ENCODE measurements at places on chromosomes 3 and 15.

- no peak for DNase-seq
Observed at GRCh38 chr3:70527026-70527425, 214.6 kb upstream of the MDFIC2 start.

DNA sequence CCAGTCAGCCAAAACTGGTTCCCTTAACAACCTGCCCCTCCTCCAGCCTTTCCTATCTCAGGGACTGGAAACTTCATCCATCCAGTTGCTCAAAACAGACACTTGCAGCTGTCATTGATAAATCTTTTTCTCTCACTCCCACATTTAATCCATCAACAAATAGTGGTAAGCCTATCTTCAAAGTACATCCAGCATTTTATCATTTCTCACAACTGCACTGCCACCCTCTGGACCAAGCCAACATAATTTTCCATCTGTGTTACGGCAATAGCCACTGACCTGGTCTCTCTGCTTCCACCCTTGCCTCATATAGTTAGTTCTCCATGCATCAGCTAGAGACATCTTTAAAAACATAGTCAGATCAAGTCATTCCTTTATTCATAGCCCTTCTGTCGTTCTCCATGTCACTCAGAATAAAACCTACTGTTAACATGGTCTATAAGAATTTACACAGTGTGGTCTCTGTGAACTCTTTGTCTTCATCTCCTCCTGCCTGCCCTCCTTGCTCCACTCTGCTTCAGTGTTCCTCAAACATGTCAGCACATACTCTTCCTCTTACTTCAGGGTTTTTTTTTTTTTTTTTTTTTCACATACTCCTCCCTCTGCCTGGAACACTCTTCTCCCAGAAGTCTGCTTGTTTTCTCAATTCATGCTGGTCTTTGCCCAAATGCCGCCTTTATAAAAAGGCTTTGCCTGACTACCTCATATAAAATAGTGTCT lies 102.5 kb upstream of the COL6A5 start:
- DNase-seq = no peak

DNA sequence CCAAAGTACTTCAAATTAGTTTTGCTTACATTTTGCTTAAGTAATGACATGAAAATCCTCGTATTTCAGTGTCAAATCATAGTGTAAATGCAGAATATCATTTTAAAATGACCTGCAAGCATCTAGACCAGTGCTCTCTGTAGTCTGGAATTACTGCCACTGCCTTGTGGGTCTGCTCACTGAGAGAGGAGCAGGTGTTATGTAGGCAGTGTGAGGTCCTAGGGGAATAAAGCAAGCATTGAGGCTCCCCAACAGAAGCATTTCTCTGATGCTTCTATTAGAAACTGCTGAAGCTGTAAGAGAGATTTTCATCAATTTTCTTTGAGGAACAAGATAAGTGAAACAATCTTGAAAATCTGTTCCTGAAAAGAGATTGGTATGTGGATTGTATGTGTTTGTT lies 253.2 kb downstream of the BBX start:
- DNase-seq = no peak

GRCh38 chr3:152703245-152703890 lies 131.6 kb upstream of the P2RY1 start:
- DNase-seq = no peak

DNA sequence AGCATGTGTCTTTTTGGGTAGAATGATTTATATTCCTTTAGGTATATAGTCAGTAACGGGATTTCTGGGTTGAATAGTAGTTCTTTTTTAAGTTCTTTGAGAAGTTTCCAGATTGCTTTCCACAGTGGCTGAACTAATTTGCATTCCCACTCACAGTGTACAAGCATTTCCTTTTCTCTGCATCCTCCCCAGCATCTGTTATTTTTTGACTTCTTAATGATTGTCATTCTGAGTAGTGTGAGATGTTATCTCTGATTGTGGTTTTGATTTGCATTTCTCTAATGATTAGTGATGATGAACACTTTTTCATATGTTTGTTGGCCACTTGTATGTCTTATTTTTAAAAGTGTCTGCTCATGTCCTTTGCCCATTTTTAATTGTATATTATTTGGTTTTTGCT lies 337.6 kb downstream of the EFHB start:
- no peak for DNase-seq
